NCI-H2171 treated with DMSO at 0.1 percent for 48 hours (cell line): ENCODE measurements at places on chromosomes 3 and 15.

GRCh38 chr3:52194485-52195290 lies 3.3 kb upstream of the ALAS1 start:
- DNase-seq: no peak

GRCh38 chr15:53122818-53123217 lies 332.7 kb upstream of the ONECUT1 start:
- DNase-seq: no peak

- DNase-seq: no peak
Observed at GRCh38 chr3:43478118-43478785, 143.6 kb downstream of the ANO10 start.

DNA sequence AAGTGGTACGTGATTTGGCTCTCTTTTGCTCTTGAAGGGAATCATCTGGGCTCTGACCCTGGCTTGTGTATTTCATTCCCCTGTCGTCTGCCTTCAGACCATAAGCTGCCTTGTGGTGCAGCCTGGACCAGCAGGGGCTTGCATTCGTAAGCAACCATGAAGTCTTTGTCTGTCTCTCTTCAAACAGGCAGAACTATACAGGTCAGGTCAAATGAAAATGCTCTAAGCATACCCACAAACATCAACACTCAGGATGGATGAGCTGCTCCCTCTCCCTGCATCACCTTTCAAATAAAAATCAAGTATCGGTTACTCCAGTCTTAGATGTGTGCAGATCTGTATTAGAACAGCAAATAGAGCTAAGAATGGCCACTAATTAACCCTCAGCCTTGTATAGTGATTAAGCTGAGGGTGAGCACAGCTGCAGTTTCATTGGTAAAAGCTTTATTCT lies 268.6 kb upstream of the UBE2E1 start:
- DNase-seq: no peak

- DNase-seq: no peak
Observed at GRCh38 chr15:31554261-31554660, 227.6 kb downstream of the KLF13 start.

- DNase-seq: no peak
Observed at GRCh38 chr15:34650177-34650576, 66.7 kb upstream of the GOLGA8B start.

DNA sequence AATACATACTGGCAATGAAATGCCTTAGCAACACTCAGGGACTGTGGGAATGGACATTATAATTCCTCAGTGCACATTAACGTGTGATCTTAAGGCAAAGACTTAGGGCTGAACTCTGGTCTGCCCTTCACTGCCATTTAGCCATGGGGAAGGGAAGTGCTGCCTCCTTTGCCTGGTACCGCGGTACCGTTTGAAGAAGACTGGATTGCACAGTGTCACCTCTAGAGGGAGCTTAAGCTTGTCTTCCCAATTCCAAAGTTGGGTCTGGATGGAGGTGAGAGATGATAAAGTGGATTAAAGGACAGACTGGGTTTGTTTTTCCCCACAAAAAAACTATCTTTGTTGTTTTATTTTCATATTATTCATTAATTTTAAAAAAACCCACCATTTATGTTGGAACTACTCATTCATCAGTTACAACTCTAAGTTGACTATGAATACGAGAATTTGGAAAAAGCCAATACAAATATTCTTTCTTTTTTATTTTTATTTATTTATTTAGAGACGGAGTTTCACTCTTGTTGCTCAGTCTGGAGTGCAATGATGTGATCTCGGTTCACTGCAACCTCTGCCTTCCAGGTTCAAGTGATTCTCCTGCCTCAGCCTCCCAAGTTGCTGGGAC lies 60.0 kb upstream of the SYN2 start:
- peak; percentile 38 for DNase-seq

GRCh38 chr15:51414256-51414860 lies 72.9 kb downstream of the GLDN start:
- DNase-seq: no peak

- peak; percentile 56 for DNase-seq
Observed at GRCh38 chr15:77097248-77097721, 26.4 kb upstream of the TSPAN3 start.

DNA sequence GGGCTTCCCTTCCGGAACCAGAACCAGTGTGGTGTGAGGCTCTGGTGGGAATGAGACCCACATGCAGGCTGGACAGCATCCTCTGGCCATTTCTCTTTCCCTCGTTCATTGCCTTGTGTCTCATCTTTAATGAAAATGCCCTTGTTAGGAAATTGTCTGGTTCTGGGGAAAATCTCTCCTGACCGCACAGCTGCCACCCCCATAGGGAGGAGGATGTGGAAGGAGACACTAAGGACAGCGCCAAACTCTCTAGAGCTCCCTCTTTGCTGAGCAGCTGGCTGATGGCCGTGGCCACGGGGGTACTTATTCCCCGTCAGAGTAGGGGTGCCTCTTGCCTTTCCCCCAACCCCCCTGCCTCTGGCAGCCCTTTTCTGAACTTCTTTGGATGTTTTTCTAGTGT lies 297.6 kb upstream of the C2CD4B start:
- no peak for DNase-seq

DNA sequence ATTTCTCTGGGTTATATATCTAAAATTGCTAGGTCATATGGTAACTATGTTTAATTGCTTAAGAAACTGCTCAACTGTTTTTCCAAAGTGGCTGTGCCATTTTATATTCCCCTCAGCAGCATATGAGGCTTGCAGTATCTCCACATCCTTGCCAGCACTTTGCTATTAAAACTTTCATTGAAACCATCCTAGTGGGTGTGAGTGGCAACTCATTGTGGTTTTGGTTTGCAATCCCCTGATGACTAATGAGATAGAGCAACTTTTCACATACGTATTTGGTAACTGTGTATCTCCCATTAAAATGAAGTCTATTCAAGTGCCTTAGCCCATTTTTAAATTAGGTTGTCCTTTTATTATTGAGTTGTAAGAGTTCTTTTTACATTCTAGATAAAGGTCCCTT lies 17.3 kb downstream of the KPNA1 start:
- DNase-seq: no peak
